ENCODE measurements at places on chromosomes 6 and 20. TPM values are rescaled to one million over a fixed set of nuclear protein-coding genes. Genes with fewer than 3 reads are reported as not detected.
A peak's percentile ranks its signal among the peaks of the same experiment; 100 is the strongest.

- no peak overlapping the region for H3K4me3 ChIP-seq
- DNase-seq: no peak
- no peaks in the 10 kb centered on the region for H3K36me3 ChIP-seq
- H3K27ac ChIP-seq: no peak overlapping the region
- H3K4me1 ChIP-seq: no peaks in the 10 kb centered on the region
- H3K27me3 ChIP-seq: no peaks in the 10 kb centered on the region
Observed at GRCh38 chr6:99662616-99663015, 56.0 kb downstream of the PRDM13 start.

PACRG gene
- 0.61 TPM for polyA plus RNA-seq

GNAS-AS1 gene
- 0.37 TPM for polyA plus RNA-seq

DNA sequence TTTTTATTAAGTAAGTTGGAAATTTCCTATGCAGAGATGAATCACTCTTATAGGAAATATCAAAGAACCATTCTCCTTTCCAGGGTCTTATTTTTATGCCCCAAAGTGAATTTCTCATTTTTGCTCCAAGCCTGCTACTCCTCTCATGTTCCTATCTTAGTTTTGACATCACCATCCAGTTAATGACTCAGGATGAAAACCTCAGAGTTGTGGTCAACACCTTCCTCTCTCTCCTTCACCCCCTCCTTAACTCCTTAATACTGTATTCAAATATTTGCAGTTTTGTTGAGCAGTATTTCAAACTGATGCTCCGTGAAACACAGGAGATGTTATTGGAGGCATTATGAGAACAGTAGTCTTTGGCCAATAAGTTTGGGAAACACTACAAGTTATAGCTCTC lies 64.1 kb downstream of the NRN1 start:
- no peaks in the 10 kb centered on the region for H3K4me1 ChIP-seq
- no peak overlapping the region for H3K27ac ChIP-seq
- no peak overlapping the region for H3K4me3 ChIP-seq

GRCh38 chr6:147903321-147903720 lies 394.8 kb downstream of the SAMD5 start:
- H3K27ac ChIP-seq: no peak overlapping the region
- H3K27me3 ChIP-seq: no peaks in the 10 kb centered on the region
- no peak overlapping the region for H3K4me3 ChIP-seq
- no peaks in the 10 kb centered on the region for H3K4me1 ChIP-seq

GRCh38 chr20:59022754-59023153 lies 3.5 kb downstream of the TUBB1 start:
- H3K27me3 ChIP-seq: no peaks in the 10 kb centered on the region
- H3K36me3 ChIP-seq: peaks cover 34% of the 10 kb centered on the region
- peaks cover 12% of the 10 kb centered on the region for H3K4me1 ChIP-seq
- DNase-seq: no peak

DNA sequence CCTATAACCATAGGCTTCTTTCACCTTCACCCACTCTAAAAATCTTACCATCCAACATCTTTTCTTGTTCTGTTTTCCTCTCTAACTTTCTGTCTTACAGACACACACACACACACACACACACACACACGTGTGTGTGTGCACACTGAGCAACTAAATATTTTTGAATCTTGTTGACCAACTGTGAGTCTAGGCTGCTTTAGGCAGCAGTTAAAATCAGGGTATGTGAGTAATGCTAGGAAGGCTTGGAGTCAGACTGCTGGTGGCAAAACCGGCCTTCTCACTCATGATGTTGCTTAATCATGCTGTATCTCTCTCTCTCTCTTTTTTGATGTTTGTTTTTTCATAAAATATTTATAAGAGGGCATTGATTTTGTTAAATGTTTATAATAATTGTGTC lies 103.1 kb upstream of the TBX18 start:
- H3K27me3 ChIP-seq: no peaks in the 10 kb centered on the region
- no peak overlapping the region for H3K4me3 ChIP-seq
- no peak for DNase-seq
- no peak overlapping the region for H3K27ac ChIP-seq
- no peaks in the 10 kb centered on the region for H3K36me3 ChIP-seq

GRCh38 chr6:5730585-5731263 lies 276.0 kb downstream of the NRN1 start:
- no peaks in the 10 kb centered on the region for H3K27me3 ChIP-seq
- H3K4me3 ChIP-seq: no peak overlapping the region
- DNase-seq: no peak
- H3K36me3 ChIP-seq: no peaks in the 10 kb centered on the region
- H3K27ac ChIP-seq: no peak overlapping the region
- peaks cover 6% of the 10 kb centered on the region for H3K4me1 ChIP-seq

GRCh38 chr20:2759603-2760296 lies 40.7 kb downstream of the CPXM1 start:
- DNase-seq: no peak
- peaks cover 36% of the 10 kb centered on the region for H3K27me3 ChIP-seq
- no peak overlapping the region for H3K4me3 ChIP-seq
- no peak overlapping the region for H3K27ac ChIP-seq

HUS1B gene
- polyA plus RNA-seq: 0.12 TPM

CLPSL1 gene
- polyA plus RNA-seq: not detected

DNA sequence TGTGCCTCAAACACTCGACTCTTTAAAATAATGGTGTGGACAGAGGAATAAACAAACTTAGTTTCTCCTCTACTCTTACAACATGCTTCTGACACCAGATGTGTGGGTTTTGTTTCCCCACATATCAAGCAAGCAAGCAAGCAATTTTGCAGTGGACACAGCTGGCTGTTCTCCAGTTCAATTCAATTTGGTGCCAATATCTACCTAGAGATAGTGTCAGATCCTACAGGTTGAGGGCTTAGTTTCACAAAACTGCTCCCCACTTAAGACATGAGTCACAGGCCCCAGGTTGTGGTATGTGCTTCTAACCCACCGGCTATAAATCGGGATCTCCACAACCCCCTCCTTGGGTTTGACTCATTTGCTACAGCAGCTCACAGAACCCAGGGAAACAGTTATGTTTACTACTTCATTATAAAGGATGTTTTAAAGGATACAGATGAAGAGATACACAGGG lies 131.4 kb upstream of the TRAF3IP2 start:
- peak; percentile 36 for DNase-seq
- no peak overlapping the region for H3K4me3 ChIP-seq
- peaks cover 25% of the 10 kb centered on the region for H3K4me1 ChIP-seq
- H3K27ac ChIP-seq: no peak overlapping the region

RTN4IP1 gene
- polyA plus RNA-seq: 8.7 TPM

GRCh38 chr6:165663736-165664558 lies 906 bp upstream of the PDE10A start:
- H3K27me3 ChIP-seq: peaks cover 55% of the 10 kb centered on the region
- no peak overlapping the region for H3K4me3 ChIP-seq
- H3K36me3 ChIP-seq: no peaks in the 10 kb centered on the region
- no peak overlapping the region for H3K27ac ChIP-seq
- DNase-seq: no peak

TRIM31 gene
- not detected for polyA plus RNA-seq

CDH4 gene
- 1.1 TPM for polyA plus RNA-seq

DNA sequence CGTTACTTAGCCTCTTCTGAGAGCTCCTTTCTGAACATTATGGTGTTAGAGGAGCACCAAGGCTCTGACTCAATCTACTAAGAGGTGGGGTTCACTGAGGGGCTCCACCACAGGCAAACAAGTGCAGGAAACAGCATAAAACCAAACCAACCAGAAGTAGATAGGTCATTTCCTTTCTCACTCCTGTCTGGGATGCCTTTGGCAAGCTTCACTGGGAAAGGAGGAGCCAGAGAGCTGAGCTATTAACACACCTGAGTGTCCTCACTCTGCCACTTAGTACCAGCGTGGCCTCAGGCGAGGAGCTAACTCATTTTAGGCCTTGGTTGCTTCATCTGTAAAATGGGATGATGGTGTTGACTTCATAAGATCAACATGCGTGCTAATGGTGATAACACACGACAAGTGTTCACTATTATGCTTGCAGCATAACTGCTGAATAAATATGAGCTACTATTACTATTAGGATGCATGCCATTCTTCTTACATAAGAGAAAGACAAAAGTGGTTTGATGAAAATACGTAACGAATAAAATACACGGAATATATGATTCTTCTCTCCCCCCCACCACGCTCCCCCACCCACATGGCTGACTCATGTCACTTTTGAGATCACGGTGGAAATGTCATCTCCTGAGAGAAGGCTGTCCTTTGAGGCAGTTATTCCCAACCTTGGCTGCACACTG lies 185.4 kb downstream of the BCAS1 start:
- H3K27me3 ChIP-seq: no peaks in the 10 kb centered on the region
- DNase-seq: no peak
- no peaks in the 10 kb centered on the region for H3K36me3 ChIP-seq
- H3K4me1 ChIP-seq: peaks cover 2% of the 10 kb centered on the region
- no peak overlapping the region for H3K4me3 ChIP-seq
- no peak overlapping the region for H3K27ac ChIP-seq

DNA sequence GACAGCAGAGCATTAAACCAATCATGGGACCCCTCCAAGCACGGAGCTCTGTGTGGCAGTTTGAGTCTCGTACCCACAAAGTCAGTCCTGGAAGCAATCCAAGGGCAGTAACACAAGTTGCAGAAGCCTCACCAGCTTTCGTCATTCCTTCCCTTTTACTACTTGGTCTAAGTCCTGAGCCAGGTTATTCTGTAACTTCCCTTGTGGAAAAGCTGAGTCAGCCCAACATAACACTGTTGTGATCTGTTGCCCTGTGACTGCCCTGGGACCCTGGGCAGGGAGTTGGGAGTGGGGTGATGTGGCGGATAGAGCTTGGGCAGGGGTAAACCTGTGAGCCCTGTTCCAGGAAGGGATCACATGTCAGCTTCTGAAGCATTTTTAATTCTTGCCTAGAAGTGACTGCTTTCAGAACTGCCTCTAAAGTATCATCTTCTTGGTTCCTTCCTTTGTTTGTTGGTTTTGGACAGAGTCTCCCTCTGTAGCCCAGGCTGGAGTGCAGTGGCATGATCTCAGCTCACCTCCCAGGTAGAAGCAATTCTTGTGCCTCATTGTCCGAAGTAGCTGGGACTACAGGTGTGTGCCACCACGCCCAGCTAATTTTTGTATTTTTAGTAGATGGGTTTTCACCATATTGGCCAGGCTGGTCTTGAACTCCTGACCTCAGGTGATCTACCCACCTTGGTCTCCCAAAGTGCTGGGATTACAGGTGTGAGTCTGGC lies 183.7 kb upstream of the JAG1 start:
- no peak overlapping the region for H3K27ac ChIP-seq
- no peak overlapping the region for H3K4me3 ChIP-seq
- H3K4me1 ChIP-seq: peaks cover 10% of the 10 kb centered on the region
- H3K36me3 ChIP-seq: no peaks in the 10 kb centered on the region
- H3K27me3 ChIP-seq: no peaks in the 10 kb centered on the region

DNA sequence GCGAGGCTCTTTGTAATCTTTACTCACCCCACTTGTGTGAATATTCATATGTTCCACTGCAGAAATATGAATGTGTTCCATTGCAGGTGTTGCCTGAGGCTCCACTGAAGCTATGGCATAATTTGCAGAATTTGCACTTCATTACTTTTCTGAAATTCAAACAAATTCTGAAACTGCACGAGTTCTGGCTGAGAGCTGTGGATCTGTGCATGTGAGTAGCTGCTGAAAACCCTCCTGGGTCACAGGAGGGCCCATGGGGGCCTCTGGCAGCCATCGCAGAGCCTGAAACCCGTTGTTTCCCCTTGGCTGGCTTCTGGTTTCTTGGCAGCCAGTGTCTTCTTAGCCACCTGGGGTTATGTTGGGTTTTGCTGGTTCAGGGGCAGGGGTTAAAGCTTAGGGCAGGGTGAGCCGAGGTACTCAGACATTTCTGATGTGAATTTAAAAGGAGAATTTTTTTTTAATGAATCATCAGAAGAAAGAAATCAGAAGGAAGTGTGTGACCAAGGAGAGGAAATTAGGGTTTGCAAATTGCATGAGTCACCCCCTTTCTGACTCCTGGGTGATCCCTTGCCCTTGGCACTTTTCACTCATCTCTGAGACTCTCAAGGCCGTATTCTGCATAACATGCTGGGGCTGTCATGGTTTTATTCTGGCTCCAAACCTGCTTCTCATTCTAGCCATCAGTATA lies 40.6 kb downstream of the TOX2 start:
- DNase-seq: peak; percentile 86
- peak overlapping the region; percentile 53 for H3K27ac ChIP-seq
- peaks cover 53% of the 10 kb centered on the region for H3K4me1 ChIP-seq

GRCh38 chr6:45663251-45664221 lies 285.8 kb upstream of the SUPT3H start:
- H3K4me3 ChIP-seq: peak overlapping the region; percentile 42
- H3K27ac ChIP-seq: no peak overlapping the region
- peaks cover 5% of the 10 kb centered on the region for H3K4me1 ChIP-seq
- no peaks in the 10 kb centered on the region for H3K36me3 ChIP-seq
- no peak for DNase-seq

CENPW gene
- polyA plus RNA-seq: 14.5 TPM

HTR1E gene
- polyA plus RNA-seq: not detected

DNA sequence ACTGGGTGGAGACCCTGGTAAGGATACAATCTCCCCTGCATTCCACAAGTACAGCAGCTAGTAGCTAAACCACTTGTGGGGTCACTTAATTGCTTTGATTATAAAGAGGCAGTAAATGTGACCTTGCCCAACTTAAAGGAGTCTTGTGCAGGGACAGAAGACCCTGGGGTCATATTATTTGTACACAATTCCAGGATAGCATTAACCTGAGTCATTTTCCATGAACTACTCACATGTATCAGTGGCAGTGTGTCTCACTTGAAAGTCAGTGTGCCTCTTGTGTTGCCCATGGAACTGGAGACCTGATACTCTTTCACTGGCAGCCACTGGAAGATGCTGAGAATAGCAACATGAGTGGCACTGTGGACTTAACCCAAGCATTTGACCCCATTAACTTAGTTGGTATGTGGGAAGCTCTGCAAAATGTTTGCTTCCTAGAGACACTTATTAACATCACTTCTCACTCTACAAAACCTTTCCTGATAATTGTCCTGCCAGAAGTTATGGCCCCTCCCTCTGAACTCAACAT lies 28.9 kb downstream of the CLIC5 start:
- H3K36me3 ChIP-seq: no peaks in the 10 kb centered on the region
- H3K4me3 ChIP-seq: no peak overlapping the region
- no peak overlapping the region for H3K27ac ChIP-seq
- peaks cover 3% of the 10 kb centered on the region for H3K27me3 ChIP-seq

DNA sequence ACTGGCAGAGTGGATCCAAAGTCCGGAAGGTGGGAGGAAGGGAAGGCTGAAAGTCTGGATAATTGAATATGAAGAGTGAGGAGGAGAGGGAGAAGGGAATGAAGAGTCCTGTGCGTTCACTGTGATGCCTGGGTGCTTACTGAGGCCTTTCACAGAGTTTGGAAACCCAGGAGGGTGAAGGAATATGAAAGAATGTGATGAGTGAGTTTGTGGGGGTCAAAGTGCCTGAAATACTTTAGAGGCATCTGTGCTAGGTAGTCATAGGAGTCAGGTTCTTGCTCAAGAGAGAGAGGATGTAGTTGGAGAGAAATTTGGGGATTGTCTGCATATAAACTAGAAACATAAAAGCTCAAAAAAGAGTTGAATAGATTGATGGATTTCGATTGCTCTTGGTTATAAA lies 20.7 kb downstream of the NKX2-4 start:
- H3K4me1 ChIP-seq: no peaks in the 10 kb centered on the region
- DNase-seq: no peak
- no peaks in the 10 kb centered on the region for H3K27me3 ChIP-seq
- H3K36me3 ChIP-seq: no peaks in the 10 kb centered on the region

GRIK2 gene
- polyA plus RNA-seq: 0.26 TPM

WFDC2 gene
- polyA plus RNA-seq: not detected

PREX1 gene
- 0.22 TPM for polyA plus RNA-seq

ABHD16B gene
- not detected for polyA plus RNA-seq

GRCh38 chr6:100276311-100277057 lies 188.2 kb downstream of the SIM1 start:
- peaks cover 13% of the 10 kb centered on the region for H3K4me1 ChIP-seq
- H3K27ac ChIP-seq: no peak overlapping the region
- no peak for DNase-seq
- H3K36me3 ChIP-seq: no peaks in the 10 kb centered on the region
- H3K4me3 ChIP-seq: no peak overlapping the region
- H3K27me3 ChIP-seq: no peaks in the 10 kb centered on the region
